Mammary epithelial cell (primary cell): ENCODE measurements at places on chromosomes 7 and 10. TPM values are rescaled to one million over a fixed set of nuclear protein-coding genes. Genes with fewer than 3 reads are reported as not detected.
A peak's percentile ranks its signal among the peaks of the same experiment; 100 is the strongest.

Gene ADAM12
- total RNA-seq = 0.05 and 0.26 TPM in 2 replicates

Gene PCLO
- total RNA-seq = 3.8 and 4.1 TPM in 2 replicates

GRCh38 chr7:45969940-45970339, 48.9 kb upstream of the IGFBP3 start:
- no peak for DNase-seq

GRCh38 chr10:16195178-16195769, 241.5 kb upstream of the PTER start:
- DNase-seq = peak; percentile 42

Gene MMRN2
- 11.5 and 13.7 TPM in 2 replicates for total RNA-seq

Gene POM121C
- 42.0 and 58.0 TPM in 2 replicates for total RNA-seq

Gene HABP2
- not detected in 2 replicates for total RNA-seq

DNA sequence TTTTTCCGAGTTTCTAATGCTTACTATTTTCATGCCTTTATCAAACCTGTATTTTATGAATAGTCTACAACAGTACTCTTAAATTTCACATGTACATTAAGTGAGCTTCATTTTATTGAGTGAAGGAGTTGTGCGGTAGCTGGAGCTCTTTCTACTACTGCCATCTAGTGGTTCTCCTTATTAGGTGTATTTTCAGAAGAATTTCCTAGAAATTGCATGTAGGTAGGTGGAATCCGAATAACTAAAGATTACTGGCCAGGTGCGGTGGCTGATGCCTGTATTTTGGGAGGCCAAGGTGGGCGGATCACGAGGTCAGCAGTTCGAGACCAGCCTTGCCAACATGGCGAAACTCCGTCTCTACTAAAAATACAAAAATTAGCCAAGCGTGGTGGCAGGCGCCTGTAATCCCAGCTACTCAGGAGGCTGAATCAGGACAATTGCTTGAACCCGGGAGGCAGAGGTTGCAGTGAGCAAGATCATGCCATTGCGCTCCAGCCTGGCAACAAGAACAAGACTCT, 38.3 kb downstream of the LRRC72 start:
- DNase-seq = peak; percentile 39

DNA sequence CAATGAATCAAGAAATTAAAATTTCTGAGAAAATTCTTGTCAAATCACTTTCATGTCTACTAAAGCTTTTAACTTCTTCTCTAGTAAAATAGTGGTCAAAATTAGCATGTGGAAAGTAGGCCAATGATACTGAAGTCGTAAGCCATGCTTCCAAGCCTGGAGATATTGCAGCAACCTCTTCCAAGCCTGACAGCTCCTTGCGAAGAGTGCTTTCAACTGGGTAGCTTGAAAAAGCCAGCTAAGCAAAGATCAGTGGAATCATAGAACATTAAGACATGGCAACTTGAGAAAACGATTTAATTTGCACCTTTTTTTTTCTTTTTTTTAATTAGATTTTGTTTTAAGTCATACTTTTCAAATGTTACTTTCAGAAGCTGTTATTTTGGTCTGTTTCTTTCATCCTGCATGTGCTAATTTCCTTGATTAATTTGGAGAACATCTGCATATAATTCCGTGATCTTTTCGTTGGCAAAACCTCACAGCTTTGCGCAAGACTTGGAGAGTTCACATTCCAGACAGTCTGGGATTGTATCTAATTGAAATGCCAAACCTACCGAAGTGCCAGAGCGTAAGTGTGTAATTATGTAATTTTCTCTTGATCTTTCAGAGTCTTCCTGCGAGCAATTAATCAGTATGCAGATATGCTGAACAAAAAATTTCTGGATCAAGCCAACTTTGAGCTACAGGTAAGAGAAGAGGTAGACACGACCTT, 142.2 kb upstream of the INSYN2A start:
- no peak for DNase-seq

- peak; percentile 79 for DNase-seq
These were observed 75.2 kb downstream of the PARD3 start for GRCh38 chr10:34739915-34740314.

DNA sequence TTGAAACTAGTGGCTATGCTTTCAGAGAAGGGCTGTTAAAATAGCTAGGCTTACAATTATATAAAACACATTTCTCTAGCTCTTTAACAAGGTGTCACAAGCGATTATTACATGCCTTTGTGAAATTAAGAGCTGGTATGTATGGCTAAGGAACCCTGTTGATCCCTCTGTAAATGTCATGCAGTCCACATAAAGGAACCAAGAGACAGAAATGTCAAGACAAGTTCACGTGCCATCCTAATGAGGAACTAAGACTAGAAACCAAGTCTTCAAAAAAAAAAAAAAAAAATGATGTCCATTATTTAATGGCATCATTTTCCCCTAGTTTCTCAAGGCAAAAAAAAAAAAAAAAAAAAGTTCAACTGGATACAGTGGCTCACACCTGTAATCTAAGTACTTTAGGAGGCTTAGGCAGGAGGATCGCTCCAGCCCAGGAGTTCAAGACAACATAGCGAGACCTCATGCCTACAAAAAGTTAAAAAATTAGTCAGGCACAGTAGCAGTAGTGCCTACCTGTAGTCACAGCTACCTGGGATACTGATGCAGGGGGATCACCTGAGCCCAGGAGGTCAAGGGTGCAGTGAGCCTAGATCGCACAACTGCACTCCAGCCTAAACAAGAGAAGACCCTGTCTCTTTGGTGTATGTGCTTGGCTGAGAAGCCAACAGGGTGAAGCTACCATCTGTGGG, 63.4 kb downstream of the SRPK2 start:
- no peak for DNase-seq

Gene ENKUR
- 0.24 TPM in 1 of 2 replicates, not detected in the other for total RNA-seq

- DNase-seq = no peak
These were observed 31.5 kb downstream of the EPC1 start for GRCh38 chr10:32315424-32315823.

DNA sequence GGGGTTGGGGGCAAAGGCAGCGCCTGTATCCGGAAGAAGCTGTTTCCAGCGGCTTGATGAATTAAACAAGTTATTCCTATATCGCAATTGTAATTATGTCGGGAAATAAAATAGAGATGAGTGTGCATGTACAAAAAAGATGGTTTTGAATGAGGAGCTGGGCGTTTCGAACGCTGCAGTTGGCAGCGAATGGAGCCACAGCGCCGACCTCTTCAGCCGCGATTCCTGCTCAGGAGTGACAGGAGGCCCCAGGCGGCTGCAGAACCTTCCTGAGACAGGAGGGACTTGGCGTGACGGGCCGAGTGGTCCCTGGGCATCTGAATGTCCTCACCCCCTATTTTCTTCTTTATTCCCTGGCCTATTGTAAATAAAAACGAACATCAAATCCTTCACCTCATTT, 184.9 kb downstream of the DNAJB6 start:
- DNase-seq = no peak

- peak; percentile 43 for DNase-seq
These were observed 61.9 kb downstream of the SPOCK2 start for GRCh38 chr10:72026278-72027111.

GRCh38 chr10:98267894-98268693, at the start of gene LOXL4:
TSS of gene LOXL4 (minus strand) at chr10:98268194. CDS start at chr10:98263019, 5,175 bp downstream.
- no peak for DNase-seq

GRCh38 chr10:71493741-71494140, 97.0 kb downstream of the CDH23 start:
- DNase-seq = peak; percentile 25

Gene HSPA12A
- total RNA-seq = 6.1 and 10.9 TPM in 2 replicates

DNA sequence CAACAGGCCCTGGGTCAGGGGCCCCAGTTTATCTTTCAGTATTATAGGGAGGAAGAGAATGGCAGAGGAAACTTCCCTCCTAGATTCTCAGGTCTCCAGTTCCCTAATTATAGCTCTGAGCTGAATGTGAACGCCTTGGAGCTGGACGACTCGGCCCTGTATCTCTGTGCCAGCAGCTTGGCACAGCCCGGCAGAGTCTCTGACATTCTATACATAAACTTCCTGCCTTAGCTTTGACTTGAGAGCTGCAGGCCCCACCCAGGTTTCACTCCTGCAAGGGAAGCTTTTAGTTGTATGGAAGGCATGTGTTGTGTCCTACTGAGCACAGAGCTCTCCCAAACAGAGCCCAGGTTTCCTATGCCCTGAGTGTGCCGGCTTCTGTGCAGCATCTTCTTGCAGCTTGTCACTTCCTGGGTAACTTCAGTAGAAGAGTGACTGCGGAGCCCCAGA, 205.6 kb upstream of the PRSS58 start:
- DNase-seq = no peak

DNA sequence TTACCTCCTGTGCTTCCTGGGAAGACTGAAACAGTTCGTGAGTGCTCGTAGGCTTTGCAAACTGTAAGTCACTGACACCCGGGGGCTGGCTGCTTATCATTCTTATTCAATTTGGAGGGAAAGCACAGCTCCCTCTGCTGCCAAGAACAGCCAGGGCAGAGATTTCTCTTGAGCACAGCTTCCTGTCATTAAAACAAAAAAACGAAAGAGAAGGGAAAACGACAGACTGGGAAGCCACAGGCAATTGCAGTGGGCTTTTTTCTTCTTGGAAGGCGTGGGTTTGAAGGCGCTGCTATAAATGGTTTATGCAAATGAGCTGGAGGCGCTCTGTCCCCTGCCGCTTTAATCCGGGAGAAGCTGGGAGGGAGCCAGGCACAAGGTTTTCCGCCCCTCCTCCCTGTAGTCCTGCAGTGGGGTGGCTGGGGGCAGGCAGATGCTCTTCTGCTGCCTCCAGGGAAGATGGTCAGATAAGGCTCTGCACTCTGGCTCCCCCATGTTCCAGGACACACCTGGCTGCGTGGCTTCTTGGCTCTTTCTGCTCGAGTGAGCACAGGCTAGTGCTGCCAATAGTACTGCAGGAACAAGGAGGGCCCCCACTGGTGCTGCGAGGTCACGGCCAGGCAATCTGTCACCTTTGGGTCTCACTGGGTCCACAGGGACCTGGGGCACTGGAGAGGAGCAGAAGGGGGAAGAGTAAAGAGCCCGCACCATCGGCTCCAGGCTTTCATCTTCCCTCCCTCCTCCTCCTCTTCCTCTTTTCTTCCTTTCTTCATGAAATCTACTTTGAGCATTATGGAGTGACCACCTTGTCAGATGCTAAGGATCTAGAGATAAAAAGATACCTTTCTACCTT, 49.5 kb downstream of the NEURL1 start:
- peak; percentile 25 for DNase-seq

Gene STARD3NL
- total RNA-seq = 23.9 and 27.9 TPM in 2 replicates

Gene BNIP3
- total RNA-seq = 37.3 and 65.2 TPM in 2 replicates

GRCh38 chr10:15843695-15844094, 16.6 kb downstream of the MINDY3 start:
- DNase-seq = no peak

GRCh38 chr7:72919256-72919775, 5.6 kb upstream of the POM121 start:
- no peak for DNase-seq

GRCh38 chr7:154627646-154628290, 375.2 kb downstream of the PAXIP1 start:
- DNase-seq = no peak

DNA sequence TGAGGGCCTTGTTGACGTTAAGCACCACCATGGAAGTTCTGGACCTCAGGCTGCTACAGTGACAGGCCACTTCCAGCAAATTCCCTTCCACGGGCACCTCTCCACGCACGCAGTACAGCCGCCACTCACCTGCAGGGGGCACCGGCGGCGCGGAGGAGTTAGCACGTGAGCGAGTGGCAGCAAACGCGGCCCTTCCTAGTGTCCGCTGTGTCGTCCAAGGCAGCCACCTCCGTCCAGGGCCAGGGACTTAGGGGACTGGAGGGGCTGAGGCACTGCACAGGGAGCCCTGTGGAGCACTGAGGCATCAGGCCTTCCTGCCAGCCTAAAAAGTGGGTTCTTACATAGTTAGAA, 164.4 kb downstream of the SVIL start:
- DNase-seq = no peak

GRCh38 chr7:107194052-107194451, 25.2 kb downstream of the HBP1 start:
- DNase-seq = no peak

- DNase-seq = no peak
These were observed 57.8 kb downstream of the RASGEF1A start for GRCh38 chr10:43209074-43209455.

DNA sequence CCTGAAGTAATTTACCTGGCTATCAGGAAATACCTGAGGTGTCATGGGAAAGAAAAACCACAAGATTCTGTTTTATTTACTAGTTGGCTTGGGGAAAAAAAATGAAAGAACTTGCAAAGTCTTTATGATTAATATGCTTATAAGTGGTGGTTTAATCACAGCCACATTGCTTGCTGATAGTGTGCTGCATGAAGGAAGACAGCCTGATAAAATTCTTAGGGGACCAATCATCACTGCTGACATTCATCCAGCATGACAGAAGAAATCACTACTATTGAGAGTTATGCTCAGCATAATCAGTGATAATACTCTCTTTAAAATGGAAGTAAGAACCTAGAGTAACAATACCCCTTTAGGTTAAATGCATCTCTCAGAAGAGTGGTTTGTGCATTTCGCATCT, 150.2 kb upstream of the LRRN3 start:
- no peak for DNase-seq

- DNase-seq = peak; percentile 23
These were observed 48.3 kb upstream of the PITRM1 start for GRCh38 chr10:3220853-3221252.

Gene ANKRD61
- total RNA-seq = not detected

Gene NUDT13
- total RNA-seq = 1.7 and 2.8 TPM in 2 replicates

Gene TMEM236
- total RNA-seq = 0.17 TPM

- no peak for DNase-seq
These were observed 64.0 kb downstream of the ELFN1 start for GRCh38 chr7:1733908-1734730.

DNA sequence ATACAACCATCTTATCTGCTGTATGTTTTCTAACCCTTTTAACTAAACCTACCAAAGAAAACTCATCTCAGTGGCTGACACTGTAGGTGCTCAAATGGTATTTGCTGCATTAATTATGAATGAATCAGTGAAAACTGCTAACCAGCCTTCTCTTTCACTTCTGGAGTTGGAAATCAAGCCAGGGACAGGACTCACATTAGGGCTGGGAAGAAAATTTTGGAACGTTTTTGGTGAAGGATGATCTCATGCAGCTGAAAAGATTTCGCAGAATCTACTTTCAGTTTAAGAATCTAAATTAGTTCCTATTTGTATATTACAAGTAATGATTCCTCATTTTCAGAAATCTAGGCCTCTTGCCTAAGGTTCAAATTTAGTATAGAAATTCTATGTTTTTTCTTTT, 12.9 kb downstream of the MTPN start:
- no peak for DNase-seq

GRCh38 chr10:59557642-59558041, 152.0 kb downstream of the SLC16A9 start:
- DNase-seq = no peak

Gene PIK3AP1
- not detected in 2 replicates for total RNA-seq

GRCh38 chr10:35700487-35700882, 58.4 kb upstream of the FZD8 start:
- DNase-seq = no peak

Gene TMEM176A
- total RNA-seq = not detected
